ENCODE measurements at places on chromosomes 16 and 17. TPM values are rescaled to one million over a fixed set of nuclear protein-coding genes. Genes with fewer than 3 reads are reported as not detected.

GRCh38 chr16:57627184-57627871 is 1.1 kb upstream of the ADGRG1 start:
- DNase-seq, result peak; percentile 63

- no peak for DNase-seq
These were observed 109.6 kb upstream of the GOT2 start for GRCh38 chr16:58843675-58844074.

- peak; percentile 91 for DNase-seq
These were observed 11.7 kb upstream of the SRL start for GRCh38 chr16:4253394-4254150.

GRCh38 chr16:7369204-7369603 is 36.6 kb downstream of the RBFOX1 start:
- no peak for DNase-seq

DNA sequence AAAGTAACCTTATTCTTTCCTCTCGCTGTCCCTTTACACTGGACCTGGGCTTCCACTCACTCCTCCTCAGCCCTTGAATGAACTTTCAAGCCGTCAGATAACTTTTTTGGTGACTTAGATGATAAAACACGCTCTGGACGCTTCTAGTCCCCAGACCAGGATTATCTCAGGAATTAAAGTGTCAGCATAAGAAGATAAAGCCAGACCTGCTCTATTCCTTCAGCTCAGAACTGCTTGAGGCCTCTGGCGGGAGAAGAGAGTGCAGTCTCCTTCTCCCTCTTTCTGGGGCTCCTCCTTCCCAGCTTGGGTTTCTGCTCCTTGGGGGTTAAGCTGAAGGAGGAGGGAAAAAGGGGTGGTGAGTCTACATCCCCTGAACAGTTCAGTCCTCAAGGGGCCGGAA is 6.6 kb downstream of the LPO start:
- no peak for DNase-seq

GRCh38 chr17:1725642-1726511 is 1.4 kb downstream of the WDR81 start:
- DNase-seq, result no peak

DNA sequence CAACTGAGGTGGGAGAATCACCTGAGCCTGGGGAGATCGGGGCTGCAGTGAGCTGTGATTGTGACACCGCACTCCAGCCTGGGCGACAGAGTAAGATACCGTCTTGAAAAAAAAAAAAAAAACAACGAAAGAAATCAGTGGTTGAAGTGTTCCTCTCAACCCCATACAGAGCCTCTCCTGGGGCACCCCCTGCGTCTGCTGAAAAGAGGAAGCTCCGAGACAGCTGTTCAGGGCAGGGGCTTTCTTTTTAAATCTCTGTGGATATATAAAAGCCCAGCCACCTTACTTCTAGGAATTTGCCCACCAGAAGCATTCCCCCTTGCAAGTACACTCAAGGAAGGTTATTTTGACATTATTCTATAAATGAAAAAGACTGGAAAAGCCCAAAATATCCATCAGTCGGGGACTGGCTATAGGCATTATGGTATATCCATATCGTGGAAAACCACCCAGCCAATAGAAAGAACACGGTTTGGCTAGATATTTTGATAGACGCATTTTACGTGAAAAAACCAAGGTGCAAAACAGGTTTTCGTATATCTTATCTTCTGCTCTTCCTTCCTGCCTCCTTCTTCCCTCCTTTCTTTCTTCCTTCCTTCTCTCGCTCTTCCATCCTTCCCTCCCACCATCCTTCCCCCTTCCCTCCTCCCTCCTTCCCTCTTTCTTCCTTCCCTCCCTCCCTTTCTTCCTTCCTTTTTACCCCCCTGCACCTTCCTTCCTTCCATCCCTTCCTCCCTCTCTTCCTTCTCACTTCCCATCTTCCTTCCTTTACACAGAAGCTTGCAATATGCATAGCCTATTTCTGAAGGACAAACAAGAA is 9.2 kb upstream of the CCL22 start:
- no peak for DNase-seq

DNA sequence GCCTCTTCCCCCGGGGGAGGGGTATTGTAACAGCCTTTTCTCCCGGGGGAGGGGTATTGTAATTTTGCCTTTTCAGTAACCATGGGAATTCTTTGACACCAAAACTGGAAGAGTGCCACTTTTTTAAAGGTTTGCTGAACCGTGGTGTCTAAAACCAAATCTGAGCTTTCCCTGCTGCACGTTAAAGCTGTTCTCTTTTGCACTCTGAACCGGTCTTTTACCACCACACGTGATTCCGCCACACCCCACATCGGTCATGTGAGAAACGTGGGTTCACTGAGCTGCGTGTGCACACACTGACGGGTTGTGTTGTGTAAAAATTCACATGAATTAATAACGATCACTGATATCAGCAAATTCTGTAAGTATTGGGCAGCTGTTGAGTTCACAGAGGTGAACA is 9.2 kb upstream of the ACSF3 start:
- DNase-seq, result no peak

- no peak for DNase-seq
These were observed at the start of gene MMP2 for GRCh38 chr16:55478827-55479429. Gene MMP2 (plus strand): TSS chr16:55479198. CDS start chr16:55479480, 282 bp downstream.

GRCh38 chr17:78797213-78797612 is 15.1 kb upstream of the CYTH1 start:
- no peak for DNase-seq

GRCh38 chr17:51742571-51742970 is 415.9 kb downstream of the CA10 start:
- no peak for DNase-seq

GRCh38 chr17:16929035-16929680 is 42.8 kb downstream of the TNFRSF13B start:
- DNase-seq, result no peak

GRCh38 chr17:82445542-82445941 is 5.0 kb downstream of the CYBC1 start:
- no peak for DNase-seq

TMC5 gene
- polyA plus RNA-seq, result not detected

CCL7 gene
- 0.87 TPM for polyA plus RNA-seq

RNF167 gene
- polyA plus RNA-seq, result 73.5 TPM

All from BJ (cell line).